Stimulated activated CD4-positive, alpha-beta T cell treated with anti-CD3 and anti-CD28 coated beads, TNF-alpha, amount 100 ng/mL, for 1 hour (primary cell): ENCODE measurements at places on chromosomes 7 and 10.

GRCh38 chr10:93099670-93100069 is 26.0 kb downstream of the CYP26A1 start:
- no peak for DNase-seq

GRCh38 chr10:32318476-32318896 is 28.5 kb downstream of the EPC1 start:
- no peak for DNase-seq

- DNase-seq: no peak
Observed at GRCh38 chr10:69792341-69792740, 9.4 kb upstream of the COL13A1 start.

- DNase-seq: no peak
Observed at GRCh38 chr10:122884166-122884565, 4.8 kb upstream of the FAM24B start.

DNA sequence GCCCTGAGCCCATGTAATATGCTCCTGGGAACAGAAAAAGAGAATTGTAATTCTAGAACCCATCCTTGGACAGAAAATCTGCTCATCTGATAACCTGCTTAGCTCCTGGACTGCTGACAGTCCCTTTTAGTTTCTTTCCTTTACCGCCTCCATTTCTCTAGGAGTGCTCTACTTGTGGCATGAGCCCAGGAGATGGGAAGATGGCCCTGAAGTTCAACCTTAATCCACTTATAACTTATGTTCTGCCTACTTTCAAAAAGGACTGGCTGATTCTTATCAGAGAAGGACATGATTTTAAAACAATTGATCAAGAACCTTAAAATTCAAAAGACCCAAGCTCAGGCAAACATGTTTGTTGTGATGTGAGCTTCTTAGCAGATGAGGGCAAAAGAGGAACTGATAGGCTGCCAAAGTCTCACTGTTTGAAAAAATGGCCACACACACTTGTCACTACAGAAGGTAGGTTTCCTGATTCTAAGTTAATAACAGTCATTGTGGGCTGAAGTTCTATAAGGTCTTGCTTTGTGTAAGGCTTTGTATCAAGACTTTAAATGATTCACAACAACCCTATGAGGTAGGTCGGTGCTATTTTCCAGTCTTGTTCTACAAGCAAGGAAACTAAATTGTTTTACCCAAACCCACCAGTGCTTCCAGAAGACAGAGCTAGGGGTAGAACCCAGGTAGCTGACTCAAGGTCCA is 94.3 kb upstream of the AFAP1L2 start:
- no peak for DNase-seq
